ENCODE measurements at places on chromosomes 13 and 19.

DNA sequence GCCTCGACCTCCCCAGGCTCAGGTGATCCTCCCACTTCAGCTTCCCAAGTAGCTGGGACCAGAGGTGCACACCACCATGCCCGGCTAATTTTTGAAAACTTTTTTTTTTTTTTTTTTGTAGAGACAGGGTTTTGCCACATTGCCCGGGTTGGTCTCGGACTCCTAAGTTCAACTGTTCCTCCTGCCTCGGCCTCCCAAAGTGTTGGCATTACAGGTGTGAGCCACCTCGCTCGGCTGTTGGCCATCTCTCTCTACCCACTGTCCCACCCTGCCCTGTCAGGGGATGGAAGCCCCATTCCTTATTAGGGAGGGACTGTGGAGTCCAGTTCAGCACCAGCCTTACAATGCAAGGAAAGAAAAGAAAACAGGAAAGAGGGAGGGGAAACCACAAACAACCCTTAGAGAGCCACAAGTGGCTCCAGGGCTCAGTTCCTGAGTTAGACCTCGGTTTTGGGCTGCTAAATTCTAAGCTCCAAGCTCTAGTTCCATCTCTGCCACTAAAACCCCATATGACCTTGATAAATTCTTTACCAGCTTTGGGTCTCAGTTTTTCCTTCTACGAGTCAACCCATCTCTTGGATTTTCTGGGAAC, 31.7 kb downstream of the ACTL9 start:
- DNase-seq: no peak

- DNase-seq: no peak
Measured at GRCh38 chr13:113938716-113939115, 35.2 kb downstream of the C13orf46 start.

DNA sequence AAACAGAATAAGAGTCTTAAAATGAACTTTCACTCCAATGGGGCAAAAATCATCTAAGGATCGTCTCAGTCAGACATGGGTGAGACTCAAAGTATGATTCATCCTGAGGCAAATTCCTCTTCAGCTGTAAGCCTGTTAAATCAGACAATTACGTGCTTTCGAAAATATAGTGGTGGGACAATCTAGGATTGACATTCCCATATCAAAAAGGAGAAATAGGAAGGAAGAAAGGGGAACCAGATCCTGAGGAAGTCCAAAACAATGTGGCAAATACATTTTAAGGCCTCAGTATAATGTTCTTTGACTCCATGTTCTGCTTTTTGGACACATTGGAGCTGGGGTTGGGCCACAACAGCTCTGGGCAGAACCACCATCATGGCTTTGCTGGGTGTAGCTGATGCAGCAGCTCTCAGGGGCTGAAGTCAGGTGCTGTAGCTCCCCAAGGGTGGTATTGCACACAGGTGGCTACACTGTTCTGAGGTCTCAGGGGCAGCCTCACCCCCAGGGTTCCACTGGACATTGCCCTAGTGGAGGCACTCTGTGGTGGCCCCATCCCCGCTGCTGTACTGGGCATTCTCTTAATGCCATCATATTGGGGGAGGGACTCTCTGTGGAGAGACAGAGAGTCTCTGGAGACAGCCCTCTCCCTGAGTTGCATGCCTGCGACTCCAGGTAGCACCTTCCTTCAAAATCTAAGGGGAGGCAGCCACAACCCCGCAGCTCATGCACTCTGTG, 5.7 kb upstream of the FPR3 start:
- DNase-seq: no peak

DNA sequence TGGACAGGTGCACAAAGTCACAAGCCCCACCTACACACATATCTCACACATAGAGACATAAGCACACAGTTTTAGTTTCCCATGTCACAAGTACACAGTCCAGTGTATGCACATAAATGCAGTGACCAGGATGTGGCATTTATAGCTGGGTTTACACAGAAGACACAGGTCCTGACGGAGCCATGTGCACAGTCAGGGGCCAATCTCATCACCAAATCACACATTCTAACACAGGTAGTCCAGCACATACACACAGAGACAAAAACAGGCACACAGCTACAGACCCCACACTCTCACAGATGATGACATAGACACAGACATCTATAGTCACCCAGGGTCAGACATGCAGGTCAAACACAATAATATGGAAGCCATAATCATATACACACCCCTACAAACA, 2.1 kb downstream of the NUMBL start:
- no peak for DNase-seq

DNA sequence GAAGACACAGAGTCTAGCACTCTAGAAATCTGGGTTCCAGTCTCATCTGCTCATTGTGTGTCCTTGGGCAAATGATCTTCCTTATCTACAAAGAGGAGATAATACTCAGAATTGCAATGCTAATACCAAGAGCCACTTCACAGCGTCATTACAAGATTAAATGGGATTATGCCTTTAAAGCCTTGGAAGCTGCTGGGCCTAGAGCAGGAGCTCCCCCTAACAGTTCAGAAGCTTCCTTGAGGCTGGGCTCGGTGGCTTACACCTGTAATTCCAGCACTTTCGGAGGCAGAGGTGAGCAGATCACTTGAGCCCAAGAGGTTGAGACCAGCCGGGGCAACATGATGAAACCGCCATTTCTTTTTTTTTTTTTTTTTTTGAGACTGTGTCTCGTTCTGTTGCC, 27.6 kb downstream of the AP2S1 start:
- DNase-seq: no peak

DNA sequence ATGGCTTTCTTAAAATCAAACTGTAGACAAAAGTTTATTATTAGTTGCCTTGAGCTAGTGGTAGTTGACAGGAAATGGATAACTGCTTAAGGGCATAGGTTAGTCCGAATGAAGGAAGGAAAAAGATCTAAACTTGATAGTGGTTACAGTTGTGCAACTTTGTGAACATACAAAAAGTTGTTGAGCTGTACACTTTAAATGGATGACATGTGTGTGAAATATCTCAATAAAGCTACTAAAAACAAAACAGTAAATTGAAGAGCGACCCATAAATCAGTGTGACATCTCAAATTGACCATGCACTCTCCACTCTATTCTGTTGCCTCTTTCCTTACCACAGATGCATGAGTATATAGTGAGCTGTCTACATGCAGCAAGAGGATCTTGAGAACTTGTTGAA, 1757.8 kb downstream of the PCDH9 start:
- DNase-seq: no peak

DNA sequence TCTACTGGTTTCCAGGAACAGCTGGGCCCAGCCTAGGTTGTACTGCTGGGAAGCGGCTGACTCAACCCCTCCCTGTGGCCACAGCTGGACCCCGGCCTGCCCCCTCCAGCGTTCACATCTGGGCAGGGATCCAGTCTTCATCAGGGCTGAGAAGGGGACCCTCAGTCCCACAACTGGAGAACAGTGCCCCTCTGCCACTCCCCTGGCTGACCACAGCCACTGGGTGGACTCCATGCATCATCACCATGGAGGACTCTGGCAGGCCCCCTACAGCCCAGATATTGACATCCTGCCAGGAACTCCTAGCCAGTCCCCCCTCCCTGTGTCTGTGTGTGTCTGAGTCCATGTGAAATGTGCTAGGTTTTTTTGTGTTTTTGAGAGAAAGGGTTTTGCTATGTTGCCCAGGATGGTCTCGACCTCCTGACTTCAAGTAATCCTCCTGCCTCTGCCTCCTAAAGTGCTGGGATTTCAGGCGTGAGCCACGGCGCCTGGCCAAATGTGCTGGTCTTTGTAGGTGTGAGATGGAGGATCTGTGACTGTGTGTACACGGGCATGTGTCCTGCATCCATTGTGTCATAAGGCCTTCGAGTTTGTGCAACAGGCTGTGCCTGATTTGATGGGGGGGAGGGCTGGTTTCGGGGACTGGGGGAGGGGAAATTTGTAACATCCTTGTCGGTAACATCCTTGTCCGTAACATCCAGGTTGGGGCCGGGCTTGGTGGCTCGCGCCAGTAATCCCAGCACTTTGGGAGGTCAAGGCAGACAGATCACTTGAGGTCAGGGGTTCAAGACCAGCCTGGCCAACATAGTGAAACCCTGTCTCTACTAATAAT, 4.0 kb upstream of the HOOK2 start:
- no peak for DNase-seq

DNA sequence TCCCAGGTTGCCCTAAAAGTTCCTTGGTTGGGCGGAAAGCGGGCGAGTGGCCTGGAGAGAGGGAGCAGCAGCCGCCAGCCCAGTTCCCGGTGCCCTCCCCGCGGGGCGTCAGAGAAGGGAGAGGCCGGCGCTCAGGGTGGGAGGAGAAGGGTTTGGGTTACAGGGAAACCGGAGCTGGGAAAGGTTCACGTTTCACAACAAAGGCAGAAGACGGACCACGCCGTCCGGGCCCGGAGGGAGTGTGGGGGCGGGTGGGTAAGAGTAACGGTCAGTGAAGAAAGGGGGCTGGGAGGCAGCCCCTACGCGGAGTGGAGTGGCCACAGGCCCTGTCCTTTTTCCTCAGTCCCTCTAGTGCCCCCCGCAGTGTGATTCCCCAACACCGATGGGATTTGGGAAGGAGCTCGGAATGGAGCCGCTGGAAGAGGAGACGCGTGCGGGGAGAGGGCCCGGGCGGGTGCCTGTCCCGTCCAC, 1.6 kb downstream of the SIX5 start:
- DNase-seq: peak; percentile 54

- DNase-seq: no peak
Measured at GRCh38 chr19:21434516-21434915, 37.6 kb downstream of the ZNF493 start.

DNA sequence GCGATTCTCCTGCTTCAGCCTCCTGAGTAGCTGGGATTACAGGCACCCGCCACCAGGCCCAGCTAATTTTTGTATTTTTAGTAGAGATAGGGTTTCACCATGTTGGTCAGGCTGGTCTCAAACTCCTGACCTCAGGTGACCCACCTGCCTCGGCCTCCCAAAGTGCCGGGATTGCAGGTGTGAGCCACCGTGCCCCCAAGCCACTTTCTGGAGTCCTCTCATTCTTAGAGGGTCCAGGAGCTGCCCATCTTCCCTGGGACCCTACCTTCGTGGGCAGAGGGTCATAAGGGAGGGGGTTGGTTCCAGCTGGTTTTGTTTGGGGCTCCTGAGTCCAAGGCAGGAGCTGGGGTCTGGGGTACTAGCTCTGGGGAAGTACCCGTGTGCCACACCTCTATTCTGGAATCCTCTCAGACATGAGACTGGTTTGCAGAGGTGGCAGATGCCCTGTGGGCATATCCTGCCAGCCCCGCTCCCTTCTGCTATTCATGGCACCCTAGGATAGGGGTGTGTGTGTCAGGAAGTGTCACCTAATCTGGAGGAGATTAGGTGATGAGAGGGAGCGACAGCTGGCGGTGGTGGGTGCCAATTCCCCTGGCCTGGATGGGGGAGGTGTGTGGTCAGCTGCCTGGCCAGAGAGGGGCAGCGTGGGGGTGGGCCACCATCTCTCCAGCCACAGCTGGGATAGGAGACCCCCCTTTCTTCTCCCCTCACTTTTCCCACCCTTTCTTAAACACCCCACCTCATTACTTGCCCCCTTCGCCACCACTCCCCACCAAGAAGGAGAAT, 2.1 kb downstream of the PRMT1 start:
- DNase-seq: no peak

DNA sequence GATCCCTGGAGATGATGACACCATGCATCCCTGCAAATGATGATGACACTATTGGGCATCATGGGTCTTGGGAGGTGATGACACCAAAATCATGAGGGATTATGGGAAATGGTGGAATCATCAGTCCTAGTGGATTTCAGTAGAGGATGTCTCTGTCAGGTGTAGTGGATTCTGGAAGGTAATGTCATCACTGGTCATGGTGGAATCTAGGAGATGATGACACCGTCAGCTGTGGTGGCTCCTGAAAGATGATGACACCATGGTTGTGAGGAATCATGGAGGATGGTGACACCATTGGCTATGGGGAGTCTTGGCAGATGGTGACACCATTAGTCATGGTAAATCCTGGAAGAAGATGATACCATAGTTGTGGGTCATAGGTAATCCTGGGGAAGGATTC, 11.9 kb downstream of the SHISA7 start:
- DNase-seq: no peak

GRCh38 chr19:8363803-8364771, at the start of gene ANGPTL4:
ANGPTL4 (plus strand) TSS chr19:8364155; CDS start chr19:8364322, 167 bp downstream.
- DNase-seq: peak; percentile 76

- no peak for DNase-seq
Measured at GRCh38 chr13:50512474-50513299, 330.8 kb downstream of the DLEU7 start.

DNA sequence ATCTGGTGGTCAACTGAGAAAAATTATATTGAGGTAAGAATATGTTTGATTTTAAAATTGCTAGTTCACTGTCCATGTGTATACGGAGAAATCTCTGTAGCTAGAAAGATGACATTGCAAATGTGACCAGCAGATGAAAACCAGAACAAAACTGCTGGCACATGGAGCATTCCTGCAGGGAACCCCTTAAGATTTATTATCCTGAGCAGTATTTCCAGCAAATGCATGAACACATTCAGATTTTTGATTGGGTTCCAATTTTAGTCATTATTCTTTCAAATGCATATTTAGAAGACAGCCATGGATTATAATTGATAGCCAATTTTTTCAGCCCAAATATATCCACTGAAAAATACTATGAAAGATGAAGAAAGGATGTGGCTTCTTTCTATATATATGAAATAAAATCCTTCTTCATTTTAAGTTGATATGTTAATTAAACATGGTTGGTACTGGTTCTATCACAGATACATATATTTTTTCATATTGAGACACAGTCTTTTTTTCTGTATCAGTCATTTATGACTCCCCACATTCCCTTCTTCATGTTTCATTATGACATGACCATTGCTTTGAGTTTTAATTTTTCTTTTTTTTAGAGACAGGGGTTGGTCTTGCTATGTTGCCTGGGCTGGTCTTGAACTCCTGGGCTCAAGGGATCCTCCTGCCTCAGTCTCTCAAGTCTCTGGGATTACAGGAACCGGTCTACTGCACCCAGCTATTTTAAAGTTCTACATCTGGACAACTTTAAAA, 376.5 kb downstream of the KLF12 start:
- DNase-seq: no peak

GRCh38 chr19:43674596-43674995, 4.6 kb upstream of the PLAUR start:
- no peak for DNase-seq

GRCh38 chr19:46764817-46765291, 18.6 kb upstream of the STRN4 start:
- DNase-seq: no peak

- no peak for DNase-seq
Measured at GRCh38 chr19:15110418-15110815, 3.2 kb downstream of the SYDE1 start.

GRCh38 chr13:32882691-32883090, 133.5 kb upstream of the KL start:
- no peak for DNase-seq

DNA sequence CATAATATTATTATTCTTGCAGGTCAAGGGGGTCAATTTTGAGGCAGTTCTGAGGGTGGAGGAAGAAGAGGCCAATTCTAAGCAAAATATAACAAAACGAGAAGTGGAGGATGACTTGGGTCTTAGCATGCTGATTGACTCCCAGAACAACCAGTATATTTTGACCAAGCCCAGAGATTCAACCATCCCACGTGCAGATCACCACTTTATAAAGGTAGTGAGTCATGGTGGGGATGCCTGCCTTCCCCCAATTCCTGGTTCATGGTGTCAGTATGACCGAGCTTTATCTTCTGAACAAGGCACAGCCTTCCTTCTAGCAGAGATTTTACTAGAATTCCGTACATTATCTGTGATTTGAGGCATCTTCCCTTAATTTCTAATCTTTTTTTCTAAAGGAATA, 9.4 kb upstream of the DCUN1D2 start:
- DNase-seq: no peak

- no peak for DNase-seq
Measured at GRCh38 chr13:23325191-23325590, 108.3 kb downstream of the SACS start.

- no peak for DNase-seq
Measured at GRCh38 chr19:16897856-16898161, 9.0 kb downstream of the F2RL3 start.

Measured in ACHN (cell line).